ENCODE measurements at places on chromosomes 6 and 20.

DNA sequence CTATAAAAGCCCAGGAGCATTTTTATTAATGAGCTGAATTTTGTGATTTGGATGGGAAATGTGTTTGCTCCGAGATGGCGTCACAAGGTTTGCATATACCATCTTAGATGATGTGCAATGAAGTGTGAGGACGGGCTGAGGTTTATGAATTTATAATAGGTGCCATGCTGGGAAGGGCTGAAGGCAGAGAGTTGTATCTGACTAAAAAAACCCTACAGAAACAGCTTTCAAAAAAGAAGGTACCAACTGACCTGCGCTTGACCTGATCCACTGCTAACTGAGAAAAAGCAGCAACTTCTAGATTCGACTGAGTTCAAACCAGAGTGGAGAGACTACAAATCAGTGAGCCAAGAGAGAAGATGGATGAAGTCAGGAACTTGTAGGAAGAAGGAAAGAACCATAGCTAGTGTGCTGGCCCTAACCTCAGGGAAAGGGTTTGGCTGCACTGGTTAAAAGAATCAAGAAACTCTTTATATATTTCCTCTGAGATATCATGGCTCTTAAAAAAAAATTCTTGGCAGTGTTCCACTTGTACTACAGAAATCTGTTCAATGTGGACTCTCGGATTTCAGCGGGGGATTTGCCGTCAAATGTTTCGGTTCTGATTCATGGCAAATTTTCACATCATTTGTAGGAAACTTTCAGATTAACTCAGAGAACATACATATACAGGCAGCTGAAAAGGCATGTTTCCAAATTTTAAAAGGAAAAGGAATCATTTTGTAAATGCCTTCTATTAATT lies 56.5 kb upstream of the HDGFL1 start:
- no peak for DNase-seq

GRCh38 chr6:48109944-48110343 lies 1.1 kb downstream of the PTCHD4 start:
- no peak for DNase-seq

- no peak for DNase-seq
Observed at GRCh38 chr6:13709689-13710551, 1.7 kb downstream of the RANBP9 start.

GRCh38 chr6:13261464-13261994 lies 66.8 kb downstream of the TBC1D7 start:
- no peak for DNase-seq

DNA sequence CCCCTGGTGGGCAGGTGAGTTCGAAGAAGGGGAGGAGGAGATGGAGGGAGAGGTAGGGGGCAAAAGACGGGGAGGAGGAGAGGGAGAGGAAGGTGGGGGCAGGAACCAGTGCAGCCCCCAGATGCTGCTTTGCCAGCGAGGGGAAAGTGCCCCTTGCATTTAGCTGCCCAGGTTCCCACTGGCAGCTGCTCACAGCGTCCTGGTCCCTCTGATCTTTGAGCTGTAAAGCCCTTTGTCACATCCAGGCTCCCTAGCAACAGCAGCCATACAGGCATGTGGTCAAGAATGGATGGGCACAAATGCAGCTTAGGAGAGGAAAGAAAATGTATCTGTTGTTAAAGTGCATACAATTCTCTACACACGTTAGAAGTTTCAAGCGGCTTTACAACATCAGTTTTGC lies 160.9 kb downstream of the CD83 start:
- no peak for DNase-seq

GRCh38 chr20:1378735-1379125 lies 14.1 kb downstream of the FKBP1A start:
- DNase-seq: no peak

GRCh38 chr6:83505356-83505755 lies 7.0 kb upstream of the PRSS35 start:
- DNase-seq: no peak

DNA sequence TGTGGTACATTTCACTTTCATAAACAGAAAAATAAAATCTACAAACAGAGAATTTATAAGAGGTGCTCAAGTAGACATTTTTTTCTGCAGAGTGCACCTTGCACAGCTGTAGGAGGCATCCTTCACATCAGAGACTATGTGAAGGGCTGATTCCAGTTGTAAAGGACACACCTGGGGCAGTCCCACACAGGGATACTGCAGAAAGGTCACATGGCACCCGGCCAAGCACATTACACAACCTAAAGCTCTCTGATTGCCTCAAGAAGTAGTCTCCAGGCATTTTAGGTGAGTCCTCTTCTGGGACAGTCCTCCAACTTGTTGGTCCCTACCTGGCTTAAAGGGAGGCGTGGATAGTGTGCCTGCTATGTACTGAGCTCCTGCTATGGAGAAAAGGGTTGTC lies 502.9 kb upstream of the NOX3 start:
- DNase-seq: no peak

GRCh38 chr20:31712564-31713311 lies 9.9 kb downstream of the BCL2L1 start:
- DNase-seq: no peak

DNA sequence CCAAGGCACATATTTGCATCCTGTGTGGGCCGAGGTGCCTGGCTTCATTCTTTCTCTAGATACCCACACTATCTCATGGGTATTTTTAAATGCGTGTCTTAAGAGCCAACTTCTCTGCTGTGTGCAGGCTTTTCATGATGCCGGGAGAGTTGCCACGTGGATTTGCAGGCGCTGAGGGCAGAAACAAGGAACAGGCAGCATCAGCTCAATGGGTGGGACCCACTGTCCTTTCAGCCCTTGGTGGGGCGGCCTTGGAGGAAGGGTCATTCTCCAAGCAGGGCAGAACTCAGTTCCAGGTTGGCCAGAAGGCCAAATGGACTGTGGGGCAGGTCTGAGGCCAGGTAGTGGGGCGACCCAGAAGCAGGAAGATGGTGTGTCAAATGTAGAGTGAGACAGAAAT lies 84.7 kb downstream of the PHACTR3 start:
- DNase-seq: no peak

- no peak for DNase-seq
Observed at GRCh38 chr20:694496-694895, 18.9 kb upstream of the SCRT2 start.

DNA sequence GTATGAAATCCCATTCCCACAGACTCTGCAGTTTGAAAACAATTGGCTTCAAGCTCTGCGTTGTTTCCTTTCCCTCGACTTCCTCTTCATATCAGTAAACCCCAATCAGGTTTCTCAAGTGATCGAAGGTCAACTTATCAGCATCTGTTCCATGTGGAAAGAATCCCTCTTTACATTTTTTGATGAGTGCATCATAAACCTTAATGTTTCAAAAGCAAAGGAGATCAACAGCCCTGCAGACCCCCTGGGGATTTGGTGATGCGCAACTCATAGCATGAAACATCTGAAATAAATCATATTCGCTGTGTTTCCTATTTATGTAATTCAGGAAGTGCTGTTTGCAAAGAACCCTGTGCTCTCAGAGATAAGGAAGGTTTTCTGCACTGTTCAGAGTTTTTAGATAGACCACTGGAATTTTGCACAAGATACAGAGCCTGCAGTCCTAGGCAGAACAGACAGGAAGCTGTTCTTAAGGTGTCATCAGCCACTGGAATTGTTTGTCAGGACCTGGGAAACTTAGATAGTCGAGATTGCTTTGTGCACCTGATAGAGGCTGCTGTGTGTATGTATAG lies 216.0 kb downstream of the HIVEP2 start:
- no peak for DNase-seq

GRCh38 chr6:28981431-28981832 lies 23.7 kb downstream of the ZNF311 start:
- peak; percentile 75 for DNase-seq

GRCh38 chr6:170037541-170038250 lies 253.2 kb downstream of the DLL1 start:
- no peak for DNase-seq

- no peak for DNase-seq
Observed at GRCh38 chr6:36734486-36735060, 36.9 kb downstream of the RAB44 start.

GRCh38 chr6:32665661-32666060 lies 796 bp downstream of the HLA-DQB1 start:
- no peak for DNase-seq

- no peak for DNase-seq
Observed at GRCh38 chr6:111533087-111533784, 50.2 kb upstream of the REV3L start.

DNA sequence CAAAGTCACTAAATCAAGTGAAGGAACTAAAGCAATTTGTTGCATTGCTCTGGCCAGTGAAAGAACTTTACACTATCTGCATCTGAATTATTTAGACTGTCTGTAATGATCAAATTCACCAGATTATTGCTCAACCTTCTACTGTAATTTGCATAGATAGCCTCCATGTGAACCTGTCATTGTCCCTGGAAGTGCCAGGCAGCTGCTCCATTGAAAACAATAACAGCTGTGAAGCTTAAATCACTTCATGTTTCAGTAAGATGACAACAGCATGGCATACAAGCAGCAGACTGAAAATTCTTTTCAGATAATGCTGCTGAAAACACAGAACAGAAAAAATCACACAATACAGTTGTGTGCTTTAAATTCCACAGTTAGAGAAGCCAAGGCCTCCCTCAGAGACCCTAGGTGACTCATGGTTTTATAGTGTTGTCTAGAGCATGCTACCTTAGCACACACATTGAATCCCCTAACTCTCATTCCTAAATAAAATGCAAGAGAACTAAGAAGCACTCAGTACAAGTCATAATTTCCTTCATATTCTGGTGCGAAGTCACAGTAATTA lies 248.9 kb downstream of the TPBG start:
- no peak for DNase-seq

DNA sequence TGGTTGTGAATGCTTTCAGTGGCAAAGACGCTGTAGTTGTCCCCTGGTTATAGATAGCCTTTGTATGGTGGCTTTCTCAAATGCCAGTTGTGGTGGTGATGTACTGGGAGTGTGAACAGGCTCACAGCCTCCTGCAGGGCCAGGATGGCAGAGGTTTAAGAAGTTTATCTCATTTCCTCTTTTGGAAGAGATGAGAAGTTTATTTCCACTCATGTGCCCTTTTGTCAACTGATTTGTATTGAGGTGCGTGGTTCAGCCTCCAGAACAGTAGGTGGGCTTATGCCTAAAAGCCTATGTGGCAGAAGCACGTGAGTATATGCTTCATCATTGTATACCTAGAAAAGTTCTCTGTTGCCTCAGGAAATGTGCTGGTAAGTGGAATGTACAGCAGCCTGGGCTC lies 13.7 kb upstream of the ZFP57 start:
- DNase-seq: no peak

DNA sequence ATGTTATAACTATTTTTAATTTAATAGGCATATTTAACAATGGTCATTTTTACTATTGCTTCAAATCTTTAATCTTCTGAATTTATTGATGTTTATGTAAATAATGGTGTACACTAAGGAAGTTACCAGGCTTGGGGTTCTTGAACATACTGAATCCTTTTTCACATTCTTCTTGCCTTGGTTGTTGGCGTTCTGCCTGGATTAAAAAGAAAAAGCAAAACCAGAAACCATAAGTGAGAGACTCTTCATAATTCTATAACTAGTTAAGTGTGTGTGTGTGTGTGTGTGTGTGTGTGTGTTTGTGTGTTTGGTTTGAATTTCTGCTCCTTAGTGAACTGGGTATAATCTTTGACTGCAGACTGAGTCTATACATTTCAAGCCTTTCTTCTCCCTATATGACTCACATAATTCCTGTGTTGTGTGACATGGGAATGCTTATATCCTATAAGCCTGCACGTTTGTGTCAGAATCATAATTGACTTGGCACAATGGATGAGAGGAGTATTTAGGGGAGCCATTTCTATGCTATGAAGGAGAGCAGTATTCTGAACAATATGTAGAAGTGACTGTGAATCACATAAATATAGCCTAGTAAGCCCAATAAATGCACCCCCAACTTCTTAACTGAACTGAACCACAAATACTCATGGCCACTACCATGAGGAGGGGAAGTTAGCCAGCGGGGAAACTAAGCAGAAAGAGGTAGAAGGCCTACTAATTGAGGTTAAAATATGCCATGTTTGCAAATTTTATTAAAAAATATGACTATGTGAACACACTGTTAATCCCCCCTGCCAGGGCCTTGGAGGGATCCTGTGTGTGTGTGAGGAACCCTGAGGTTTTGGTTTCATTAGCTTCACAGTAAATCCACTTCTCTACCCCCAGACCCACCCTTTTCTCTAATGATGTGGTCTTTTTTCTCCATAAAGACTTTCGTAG lies 425.5 kb downstream of the BCKDHB start:
- no peak for DNase-seq

GRCh38 chr6:161985876-161986423 lies 712.1 kb upstream of the AGPAT4 start:
- DNase-seq: no peak

DNA sequence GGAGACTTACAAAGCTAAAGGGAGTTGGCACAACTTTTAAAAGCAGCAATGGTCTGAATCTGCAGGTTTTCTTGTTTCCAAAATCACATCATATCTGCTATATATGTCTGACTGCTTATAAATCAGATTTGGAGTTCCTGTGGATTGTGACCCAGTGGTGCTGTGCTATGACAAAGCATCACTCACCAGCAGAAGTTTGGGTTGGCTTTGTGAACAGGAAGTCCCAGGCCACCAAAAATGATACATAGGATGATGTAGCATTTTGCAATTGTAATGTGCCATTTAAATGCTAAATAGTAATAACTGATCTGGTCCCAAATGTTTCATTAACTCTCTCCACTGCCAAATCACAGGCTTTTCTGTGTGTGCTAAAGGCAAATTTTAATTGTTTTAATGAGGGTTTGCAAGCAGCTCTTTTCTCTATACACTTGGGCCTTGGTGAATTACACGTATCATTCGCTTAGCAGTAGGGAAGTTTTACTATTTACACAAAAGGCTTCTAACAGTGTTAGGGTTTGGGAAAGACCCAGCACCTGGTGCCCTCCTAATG lies 60.8 kb downstream of the SYNDIG1 start:
- no peak for DNase-seq

- no peak for DNase-seq
Observed at GRCh38 chr6:116175344-116175743, 49.4 kb upstream of the COL10A1 start.

DNA sequence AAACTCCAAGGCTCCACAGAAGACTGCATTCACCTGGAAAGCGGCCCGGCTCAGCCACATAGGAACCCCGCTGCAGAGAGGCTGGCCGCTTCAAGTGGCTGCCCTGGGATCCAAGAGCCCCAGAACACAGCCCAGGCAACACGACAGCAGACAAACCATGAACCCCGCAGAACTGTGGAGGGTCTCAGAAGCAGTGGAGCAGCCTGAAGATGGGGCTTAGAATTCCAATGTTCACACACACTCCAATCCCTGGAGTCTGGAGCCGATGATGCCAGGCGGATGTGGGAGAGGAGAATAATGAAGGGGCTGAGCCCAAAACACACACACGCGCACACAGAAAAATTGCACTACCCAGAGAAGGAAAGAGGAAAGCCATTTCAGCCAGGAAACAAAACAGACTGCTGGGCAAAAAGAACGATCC lies 52.4 kb downstream of the NINL start:
- no peak for DNase-seq

GRCh38 chr6:6577735-6578134 lies 10.8 kb upstream of the LY86 start:
- DNase-seq: no peak

- DNase-seq: no peak
Observed at GRCh38 chr6:129619579-129620233, 90.3 kb downstream of the ARHGAP18 start.

Measured in activated CD8-positive, alpha-beta memory T cell treated with anti-CD3 and anti-CD28 coated beads, Interleukin-2, amount 50 U/mL, for 4 hours (primary cell).